ENCODE measurements at places on chromosomes 4 and X.

GRCh38 chrX:19334945-19335626, 8.6 kb upstream of the PDHA1 start:
- no peak overlapping the region for H3K4me3 ChIP-seq
- DNase-seq: no peak
- peaks cover 5% of the 10 kb centered on the region for H3K4me1 ChIP-seq
- no peaks in the 10 kb centered on the region for H3K36me3 ChIP-seq
- no peak overlapping the region for H3K27ac ChIP-seq

- no peak overlapping the region for H3K4me3 ChIP-seq
- no peak for DNase-seq
- H3K27me3 ChIP-seq: no peaks in the 10 kb centered on the region
- no peaks in the 10 kb centered on the region for H3K36me3 ChIP-seq
- H3K4me1 ChIP-seq: peaks cover 10% of the 10 kb centered on the region
Observed at GRCh38 chrX:136866337-136867095, 14.0 kb downstream of the RBMX start.

DNA sequence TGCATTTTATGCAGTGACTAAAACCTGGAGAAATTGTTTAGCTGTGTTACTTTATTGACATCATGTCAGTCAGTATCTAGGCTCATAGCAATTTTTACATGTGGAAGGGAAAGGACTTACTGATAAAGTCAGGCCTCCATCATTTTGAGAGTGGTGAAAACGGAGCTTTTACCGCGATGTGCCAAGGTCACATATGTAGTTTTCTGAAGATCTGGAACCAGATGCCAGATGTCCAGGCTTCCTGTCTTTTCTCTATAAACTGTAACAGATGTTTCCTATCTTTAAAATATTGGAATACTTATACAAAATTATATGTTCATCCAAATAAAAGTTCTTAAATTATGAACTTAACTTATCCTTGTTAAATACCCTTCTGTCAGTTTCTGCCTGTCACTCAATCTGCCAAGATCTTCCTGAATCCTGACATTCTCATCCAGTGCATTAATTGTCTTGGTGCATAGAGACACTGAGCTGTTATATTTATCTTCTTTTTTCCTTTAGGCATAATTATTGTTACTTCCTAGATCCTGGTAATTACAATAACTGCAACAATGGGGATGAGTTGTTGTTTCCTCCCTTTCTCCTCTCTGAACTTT, 1646.2 kb upstream of the TENM3 start:
- H3K4me3 ChIP-seq: no peak overlapping the region
- H3K4me1 ChIP-seq: no peaks in the 10 kb centered on the region
- no peaks in the 10 kb centered on the region for H3K36me3 ChIP-seq
- no peak for DNase-seq
- H3K27ac ChIP-seq: no peak overlapping the region

GRCh38 chrX:11064851-11065600, 46.1 kb upstream of the HCCS start:
- DNase-seq: no peak
- no peak overlapping the region for H3K4me3 ChIP-seq
- no peaks in the 10 kb centered on the region for H3K27me3 ChIP-seq
- no peaks in the 10 kb centered on the region for H3K36me3 ChIP-seq
- H3K4me1 ChIP-seq: no peaks in the 10 kb centered on the region

GRCh38 chrX:102808336-102808735, 87.8 kb downstream of the GPRASP3 start:
- H3K4me1 ChIP-seq: no peaks in the 10 kb centered on the region
- no peak overlapping the region for H3K27ac ChIP-seq
- no peak overlapping the region for H3K4me3 ChIP-seq
- H3K36me3 ChIP-seq: no peaks in the 10 kb centered on the region

DNA sequence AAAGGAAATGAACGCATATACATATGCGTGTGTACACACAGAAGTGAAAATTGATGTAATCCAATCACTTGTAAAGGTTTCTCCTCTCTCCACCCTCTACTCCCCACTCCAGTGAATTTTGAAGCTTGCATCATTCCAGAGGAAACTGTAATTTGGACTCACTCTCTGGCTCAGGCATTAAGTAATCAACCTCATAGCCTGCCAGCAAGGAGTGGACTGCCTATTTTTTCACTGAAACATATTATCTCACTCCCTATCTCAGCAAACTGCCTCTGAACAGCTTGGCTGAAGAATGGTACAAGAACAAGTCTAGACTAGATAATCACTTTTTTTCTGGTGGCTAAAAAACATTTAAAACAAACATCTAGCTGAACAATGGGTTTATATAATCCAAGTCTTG, 124.2 kb downstream of the C4orf51 start:
- H3K4me1 ChIP-seq: peaks cover 32% of the 10 kb centered on the region
- H3K4me3 ChIP-seq: no peak overlapping the region
- peak overlapping the region; percentile 28 for H3K27ac ChIP-seq
- no peaks in the 10 kb centered on the region for H3K27me3 ChIP-seq

- DNase-seq: no peak
- H3K4me1 ChIP-seq: no peaks in the 10 kb centered on the region
- H3K4me3 ChIP-seq: no peak overlapping the region
- H3K27me3 ChIP-seq: no peaks in the 10 kb centered on the region
- H3K36me3 ChIP-seq: no peaks in the 10 kb centered on the region
Observed at GRCh38 chr4:43776371-43776770, 672.2 kb downstream of the KCTD8 start.

All from gastrocnemius medialis (tissue), 4 donors.